ENCODE measurements at places on chromosomes 5 and 9.

DNA sequence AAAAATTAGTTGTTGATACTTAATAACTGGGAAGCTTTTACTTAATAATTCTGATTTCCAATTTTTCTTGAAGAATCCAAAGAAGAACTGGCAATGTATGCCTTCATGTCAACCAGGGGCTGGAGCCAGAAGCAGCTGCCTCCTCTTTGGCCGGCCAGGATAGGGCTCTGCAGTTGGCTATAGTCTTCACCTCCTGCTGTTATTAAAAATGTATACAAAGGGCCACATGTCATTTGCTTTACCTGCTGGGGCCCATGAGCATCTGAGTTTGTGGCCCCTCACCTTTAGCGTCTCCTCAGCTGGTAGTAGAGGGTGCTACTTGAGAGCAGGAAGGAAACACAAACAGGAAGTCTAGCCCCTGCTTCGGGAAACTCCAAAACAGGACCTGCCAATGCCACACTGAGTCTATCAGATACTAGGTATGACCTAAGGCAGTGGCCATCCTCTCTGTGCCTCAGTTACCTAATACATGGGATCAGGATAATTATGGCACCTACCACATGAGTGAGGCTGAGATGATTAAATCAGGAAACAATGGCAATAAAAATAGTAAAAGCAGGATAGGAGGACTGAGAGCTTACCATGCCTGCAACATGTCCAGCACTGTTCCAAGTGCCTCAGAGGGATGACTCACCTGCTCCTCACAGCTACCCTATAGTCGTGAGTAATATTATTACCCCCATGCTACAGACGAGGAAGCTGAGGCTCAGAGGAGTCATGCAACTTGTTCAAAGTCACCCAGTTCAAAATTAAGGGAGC is 21.3 kb downstream of the CCDC69 start:
- DNase-seq = peak; percentile 81

DNA sequence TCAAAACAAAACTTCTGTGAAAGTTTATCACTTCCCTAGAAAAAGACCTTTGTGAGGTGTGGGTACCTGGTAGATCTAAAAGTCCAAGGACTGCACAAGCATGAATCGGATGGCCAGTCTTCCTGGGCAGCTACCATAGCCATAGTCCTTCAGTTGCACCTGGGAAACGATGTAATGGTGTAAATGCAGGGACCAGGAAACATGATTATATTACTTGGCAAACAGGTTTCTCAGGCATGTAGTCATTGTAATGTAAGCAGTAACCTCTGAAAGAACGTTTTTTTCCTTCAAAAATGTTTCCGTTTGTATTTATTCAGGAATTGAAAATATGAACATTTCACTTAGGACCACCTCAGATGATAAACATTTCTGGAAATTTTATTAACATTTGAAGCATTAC is 433.4 kb downstream of the DTWD2 start:
- DNase-seq = no peak

DNA sequence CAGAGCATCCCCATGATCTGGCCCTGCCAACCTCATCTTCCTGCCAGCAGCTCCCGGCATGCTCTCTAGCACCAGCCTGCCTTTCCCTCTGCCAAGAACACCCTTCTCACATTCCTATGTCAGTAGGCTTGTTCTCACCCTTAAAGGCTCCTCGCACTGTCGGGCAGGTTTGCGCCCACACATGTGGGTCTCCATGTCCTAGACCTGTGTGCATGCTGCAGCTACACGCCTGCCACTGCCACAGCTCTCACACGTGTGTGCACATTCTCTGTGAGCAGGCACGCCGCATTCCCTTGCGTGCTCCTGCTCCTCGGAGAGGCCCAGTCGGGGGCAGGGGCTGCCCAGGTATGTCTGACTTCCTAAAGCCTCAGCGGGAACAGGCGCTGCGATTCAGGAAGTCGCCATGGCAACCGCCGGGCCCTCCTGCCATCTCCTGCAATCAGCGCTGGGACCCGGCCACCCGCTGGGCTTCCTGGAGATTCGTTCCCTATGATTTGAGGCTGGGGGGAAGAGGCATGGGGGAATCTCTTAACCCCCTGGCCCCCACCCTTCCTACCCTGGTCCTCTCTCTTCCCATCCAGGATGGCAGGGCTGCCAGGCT is 28.1 kb downstream of the NDUFA8 start:
- DNase-seq = no peak

GRCh38 chr9:135582541-135582940 is 21.0 kb downstream of the PAEP start:
- no peak for DNase-seq

- DNase-seq = no peak
Measured at GRCh38 chr5:16922430-16922829, 13.7 kb downstream of the MYO10 start.

- no peak for DNase-seq
Measured at GRCh38 chr9:96141666-96142065, 160.3 kb downstream of the HSD17B3 start.

DNA sequence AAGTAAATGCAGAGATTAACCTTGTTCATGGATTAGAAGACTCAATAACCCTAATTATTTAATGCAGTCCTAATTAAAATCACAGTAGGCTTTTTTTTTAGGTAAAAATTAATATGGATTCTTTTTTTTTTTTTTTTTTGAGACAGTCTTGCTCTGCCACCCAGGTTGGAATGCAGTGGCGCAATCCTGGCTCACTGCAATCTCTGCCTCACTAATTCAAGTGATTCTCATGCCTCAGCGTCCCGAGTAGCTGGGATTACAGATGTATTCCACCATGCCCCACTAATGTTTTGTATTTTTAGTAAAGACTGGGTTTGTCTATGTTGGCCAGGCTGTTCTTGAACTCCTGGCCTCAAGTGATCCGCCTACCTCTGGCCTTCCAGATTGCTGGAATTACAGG is 40.6 kb downstream of the DENND4C start:
- DNase-seq = no peak

DNA sequence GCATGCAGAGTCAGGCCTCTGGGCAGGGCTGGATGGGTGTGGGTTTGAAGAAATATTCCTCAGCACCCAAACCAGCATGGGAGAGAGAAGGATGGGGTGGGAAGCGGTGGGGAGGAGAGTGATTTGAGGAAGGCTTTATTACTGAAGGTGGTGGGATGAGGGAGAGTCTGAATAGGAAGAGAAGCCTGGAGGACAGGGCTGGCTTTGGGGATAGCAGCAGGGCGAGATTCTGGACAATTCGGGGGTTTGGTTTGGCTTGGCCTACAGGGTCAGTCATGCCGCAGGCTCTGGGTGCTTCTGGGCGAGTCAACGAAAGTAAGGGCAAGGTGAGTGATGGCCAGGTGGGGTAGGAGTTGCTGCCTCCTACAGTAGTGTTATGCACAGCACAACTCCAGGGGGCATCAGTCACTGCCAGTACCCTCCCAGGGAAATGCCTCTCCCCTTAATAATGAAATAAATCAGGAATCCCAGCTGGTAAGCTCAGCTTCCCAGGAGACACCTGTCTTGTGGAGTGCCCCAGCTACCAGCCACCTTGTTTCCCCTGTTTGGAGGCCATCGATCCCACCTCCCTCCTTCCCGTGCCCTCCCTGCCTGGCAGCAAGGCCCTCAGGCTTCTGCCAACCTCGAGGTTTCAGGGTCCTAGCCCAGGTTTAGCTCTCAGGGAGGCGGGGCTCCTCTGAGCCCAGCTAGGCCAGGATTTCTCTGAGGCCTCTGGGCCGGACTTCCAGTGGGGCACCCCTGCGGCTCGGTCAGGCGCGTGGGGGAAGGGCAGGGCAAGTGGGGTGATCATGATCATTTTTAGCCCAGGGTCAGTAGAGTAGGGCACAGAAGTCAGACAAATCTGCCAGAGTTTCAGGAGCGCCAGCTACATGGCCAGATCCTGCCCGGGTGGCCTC is 741 bp upstream of the NKX2-5 start:
- no peak for DNase-seq

- DNase-seq = no peak
Measured at GRCh38 chr9:19138084-19138483, 10.8 kb upstream of the PLIN2 start.

- no peak for DNase-seq
Measured at GRCh38 chr9:79573412-79573923, 1.7 kb downstream of the TLE4 start.

DNA sequence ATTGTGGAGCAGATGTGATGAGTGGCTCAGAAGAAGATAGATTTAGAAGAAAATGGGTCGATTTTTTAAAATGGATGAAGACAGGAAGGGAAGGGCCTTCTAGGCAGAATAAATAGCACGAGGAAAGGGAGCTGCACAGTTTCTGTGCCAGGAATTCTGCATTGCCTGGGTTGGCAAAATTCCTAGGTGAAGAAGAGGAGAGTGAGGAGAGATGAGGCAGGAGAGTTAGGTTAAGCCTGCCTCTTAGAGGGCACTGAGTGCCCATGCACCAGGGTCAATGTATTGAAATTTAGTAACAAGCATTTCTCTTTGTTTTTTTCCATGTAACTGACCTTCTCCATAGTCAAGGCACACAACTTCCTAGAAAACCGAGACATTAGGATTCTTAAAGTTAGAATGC is 159.5 kb downstream of the YTHDC2 start:
- no peak for DNase-seq

GRCh38 chr5:160303690-160304089 is 8.7 kb downstream of the CCNJL start:
- DNase-seq = no peak

DNA sequence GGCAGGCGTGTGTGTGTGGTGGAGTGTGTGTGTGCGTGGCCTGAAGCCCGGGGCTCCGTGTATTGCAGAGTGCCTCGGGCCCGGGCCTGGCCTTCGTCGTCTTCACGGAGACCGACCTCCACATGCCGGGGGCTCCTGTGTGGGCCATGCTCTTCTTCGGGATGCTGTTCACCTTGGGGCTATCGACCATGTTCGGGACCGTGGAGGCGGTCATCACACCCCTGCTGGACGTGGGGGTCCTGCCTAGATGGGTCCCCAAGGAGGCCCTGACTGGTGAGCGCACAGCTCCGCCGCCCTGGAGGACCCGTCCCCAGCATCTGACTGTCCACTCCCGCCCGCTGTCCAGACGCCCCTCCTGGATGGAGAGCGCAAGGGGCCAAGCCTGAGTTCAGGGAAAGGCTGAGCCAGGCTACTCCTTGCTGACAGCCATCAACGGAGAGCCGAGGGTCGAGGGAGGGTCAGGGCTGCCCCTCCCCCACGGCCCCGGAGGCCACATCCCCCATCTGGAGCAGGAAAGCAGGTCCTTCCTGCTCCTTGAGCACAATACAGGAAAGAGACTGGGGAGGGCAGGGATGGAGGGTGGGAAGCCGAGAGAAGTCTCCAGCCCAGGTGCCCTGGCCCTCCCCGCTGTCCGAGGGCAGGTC is 18.4 kb downstream of the SLC6A18 start:
- no peak for DNase-seq

GRCh38 chr9:103301051-103301450 is 305.9 kb downstream of the CYLC2 start:
- no peak for DNase-seq

- DNase-seq = no peak
Measured at GRCh38 chr5:161149078-161149477, 297.1 kb upstream of the ATP10B start.

DNA sequence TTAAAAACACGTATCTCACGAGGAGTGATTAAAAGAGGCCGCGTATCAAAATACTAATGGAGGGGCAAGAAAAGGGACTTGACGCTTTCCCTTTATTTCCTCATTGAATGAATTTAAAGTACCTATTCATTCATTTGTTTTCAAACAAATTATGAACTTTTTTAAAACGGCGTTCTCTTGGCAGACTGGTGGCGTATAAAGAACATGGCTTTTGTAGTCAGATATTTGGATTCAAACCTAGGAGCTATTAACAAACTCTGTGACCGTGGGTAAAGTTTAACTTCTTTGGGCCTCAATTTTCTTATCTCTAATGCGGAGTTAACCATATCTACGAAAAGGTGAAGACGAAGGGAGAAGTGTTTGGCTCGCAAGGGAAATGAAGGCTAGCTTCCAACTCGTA is 876 bp downstream of the CAAP1 start:
- DNase-seq = no peak

DNA sequence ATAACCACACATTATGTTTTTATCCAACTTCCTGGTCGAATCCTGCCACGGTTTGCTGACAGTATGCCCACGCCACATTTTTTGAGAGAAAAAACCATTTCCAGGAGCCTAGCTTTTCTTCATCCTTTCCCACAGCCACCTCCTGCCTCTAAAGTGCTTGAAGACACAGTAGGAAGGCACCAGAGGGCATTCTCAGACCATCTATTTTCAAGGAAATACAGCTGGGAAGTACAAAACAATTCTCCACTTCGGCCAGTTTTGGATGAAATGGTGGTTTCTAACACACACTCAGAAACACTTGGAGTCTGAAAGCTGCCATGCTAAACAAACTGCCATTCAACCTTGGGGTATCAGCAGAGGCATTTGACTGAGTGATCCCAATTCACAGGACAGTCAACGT is 86.3 kb upstream of the RPS23 start:
- no peak for DNase-seq

GRCh38 chr9:29838491-29839020 is 2265.3 kb upstream of the C9orf72 start:
- DNase-seq = no peak

DNA sequence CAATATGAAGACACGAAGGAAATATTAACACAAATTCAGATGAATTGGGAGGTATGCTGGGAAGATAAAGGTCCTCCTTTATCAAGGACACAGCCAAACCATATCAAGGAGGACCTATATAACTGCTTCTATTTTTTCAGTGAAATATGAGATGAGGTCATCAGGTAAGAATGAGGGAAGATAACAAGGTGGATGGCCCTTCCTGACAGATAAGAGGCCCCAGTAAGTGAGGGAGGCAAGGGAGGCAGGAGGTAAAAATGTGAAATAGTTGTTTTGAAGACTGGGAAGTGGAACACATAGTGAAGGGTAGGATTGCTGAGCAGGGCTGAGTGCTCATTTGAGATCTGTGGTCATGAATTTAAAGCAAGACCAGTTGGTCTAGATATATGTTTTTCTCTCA is 60.0 kb upstream of the FOXE1 start:
- no peak for DNase-seq

GRCh38 chr5:39076757-39077728 is 2.8 kb upstream of the RICTOR start:
- DNase-seq = peak; percentile 22

DNA sequence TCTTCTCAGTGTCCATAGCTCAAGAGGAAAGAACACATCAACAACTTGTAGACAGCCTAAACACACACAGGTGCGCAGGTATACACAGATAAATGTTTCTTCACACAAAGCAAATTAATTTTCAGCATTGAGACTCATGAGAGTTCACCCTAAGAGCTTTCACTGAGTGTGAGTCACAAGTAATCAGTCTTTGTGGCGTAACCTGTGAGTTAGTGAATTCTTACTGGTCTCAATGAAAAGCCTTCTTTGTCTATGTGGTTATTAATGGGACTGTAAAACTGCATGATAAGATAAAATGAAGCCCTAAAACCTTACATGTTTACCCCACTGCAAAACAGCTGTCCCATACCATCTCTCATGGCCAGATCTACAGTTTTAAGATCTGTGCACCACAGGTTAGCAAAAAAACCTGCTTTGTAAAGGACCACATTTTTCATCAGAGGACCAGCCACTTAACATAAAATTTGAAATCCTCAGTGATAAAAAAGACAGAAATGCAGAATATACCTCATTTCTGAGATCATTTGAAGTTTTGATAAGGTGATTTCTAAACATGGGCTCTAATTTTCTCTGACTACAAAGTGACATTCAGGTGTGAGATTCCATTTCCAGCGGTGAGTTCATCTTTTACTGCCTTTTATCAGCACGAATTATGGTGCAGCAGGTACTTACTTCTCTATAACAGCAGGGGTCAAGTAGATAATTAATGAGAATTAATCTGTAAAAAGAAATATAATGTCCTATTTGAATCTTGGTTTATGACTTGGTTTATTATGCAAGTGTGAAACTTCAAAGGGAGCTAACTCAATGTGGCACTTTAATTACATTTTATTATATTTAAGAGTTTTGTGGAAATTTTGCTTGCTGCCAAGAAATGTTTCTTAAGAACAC is 335.7 kb upstream of the PIK3R1 start:
- no peak for DNase-seq

- no peak for DNase-seq
Measured at GRCh38 chr9:19298436-19299000, 68.0 kb downstream of the DENND4C start.

All from activated CD4-positive, alpha-beta T cell treated with anti-CD3 and anti-CD28 coated beads, Interleukin-2, Interleukin-4, amounts not matched to agents 100 ng/mL and 50 ng/mL, durations not matched to agents 16 hours and 8 hours (primary cell).